T-helper 1 cell (primary cell): ENCODE measurements at places on chromosomes 3 and 15.

DNA sequence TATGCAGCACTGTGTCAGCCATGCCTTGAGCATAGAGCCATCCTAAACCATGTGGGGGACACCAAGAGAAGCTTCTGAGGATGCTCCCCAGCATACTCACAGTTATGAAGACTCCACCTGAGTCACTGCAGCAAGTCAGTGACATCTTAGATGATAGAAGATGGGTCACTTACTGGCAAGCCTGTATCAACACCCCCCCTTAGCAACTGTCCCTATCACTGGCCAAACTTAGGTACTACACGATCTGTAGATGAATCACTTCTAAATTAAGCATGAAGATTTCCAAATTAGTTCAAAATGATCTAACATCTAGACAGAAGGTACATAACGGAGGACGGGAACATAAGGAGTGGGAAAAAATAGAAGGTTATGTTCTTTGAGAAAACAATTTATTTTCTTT is 13.2 kb upstream of the LMCD1 start:
- DNase-seq: no peak

DNA sequence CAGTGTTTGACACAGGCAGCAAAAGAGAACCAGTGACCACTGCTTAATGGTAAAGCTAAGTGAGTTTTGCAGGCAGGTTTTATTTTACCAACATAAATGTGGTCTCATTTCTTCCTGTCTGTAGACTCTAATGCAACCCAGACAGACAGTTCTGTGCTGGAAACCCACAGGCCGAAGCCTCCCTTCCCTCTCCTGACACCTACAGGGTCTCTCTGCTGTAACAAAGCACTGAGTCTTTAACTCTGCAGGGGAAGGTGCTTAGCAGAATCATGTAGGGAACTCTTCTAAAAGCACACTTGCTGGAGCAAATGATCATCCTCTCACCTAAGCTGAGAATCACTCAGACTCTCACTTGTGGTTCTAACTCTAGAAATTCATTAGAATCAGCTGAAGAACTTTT is 200.3 kb downstream of the KBTBD8 start:
- no peak for DNase-seq

GRCh38 chr3:21839592-21839991 is 88.6 kb upstream of the ZNF385D start:
- no peak for DNase-seq

DNA sequence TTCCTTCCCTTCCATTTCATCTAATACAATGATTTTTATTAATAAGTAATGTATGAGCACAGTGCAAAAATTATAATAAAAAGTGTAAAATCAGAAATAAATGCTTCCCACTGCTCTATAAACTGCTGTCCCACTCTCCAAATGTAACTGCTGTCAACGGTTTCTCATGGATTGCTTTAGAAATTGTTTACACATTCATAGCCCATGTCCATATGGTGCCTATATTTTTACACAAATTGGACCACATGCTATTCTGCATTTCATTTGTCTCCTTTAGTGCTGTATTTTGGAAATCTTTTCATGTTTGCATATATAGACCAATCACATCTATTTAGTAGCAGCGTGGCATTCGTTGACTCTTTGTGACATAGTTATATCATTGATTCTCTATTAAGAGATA is 164.7 kb upstream of the SLCO3A1 start:
- no peak for DNase-seq

DNA sequence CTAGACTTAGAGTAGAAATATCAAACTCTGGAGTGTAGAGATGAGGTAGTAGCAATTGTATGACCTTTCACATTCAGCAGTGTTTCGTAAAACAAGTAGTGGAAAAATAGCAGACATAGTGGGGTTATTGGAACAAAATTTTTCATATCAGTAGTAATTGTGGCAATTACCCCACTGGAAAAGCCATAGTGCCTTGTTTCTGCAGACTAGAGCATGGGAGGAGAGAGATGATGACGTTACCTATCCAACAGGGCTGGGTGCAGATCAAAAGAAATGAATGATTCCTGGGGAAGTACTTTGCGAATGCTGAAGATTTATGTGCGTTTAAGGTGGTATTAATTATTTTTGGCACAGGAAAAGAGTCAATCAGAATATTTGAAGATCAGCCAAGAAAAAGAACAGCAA is 147.0 kb upstream of the LRRFIP2 start:
- peak; percentile 4 for DNase-seq

DNA sequence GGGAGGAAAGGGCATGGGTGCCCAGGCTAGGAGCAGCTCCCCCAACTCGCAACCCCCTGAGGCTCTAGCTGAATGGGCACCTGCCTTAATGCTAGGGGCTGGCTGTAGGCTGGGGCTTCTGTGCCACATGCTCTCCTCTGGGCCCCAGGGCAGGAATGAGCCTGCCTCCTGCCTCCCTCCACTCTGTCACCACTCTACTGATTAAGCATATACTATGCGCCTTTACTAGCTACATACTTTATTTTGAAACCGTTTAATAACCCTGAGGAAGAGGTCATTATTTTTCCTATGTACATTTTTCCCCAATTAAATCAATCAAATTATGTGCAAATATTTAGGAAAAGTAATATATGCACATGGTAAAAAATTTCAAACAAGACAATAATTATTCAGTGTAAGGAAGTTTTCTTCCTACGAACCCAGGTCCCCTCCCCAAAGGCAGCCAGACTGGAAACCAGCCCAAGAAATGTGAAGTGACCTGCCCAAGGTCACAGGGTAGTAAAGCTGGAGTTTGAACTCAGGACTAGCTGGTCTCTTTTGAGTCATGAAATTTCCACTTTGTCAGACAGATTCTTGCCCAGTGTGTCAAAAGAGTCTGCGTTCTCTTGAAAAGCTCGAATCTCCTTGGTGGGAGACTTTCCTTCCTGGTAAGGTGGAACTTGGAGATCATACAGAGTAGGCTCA is 122.5 kb downstream of the DNAJB8 start:
- no peak for DNase-seq

GRCh38 chr15:66766282-66767230 is 64.5 kb downstream of the SMAD6 start:
- DNase-seq: no peak

- DNase-seq: no peak
These were observed 40.3 kb downstream of the SLC6A20 start for GRCh38 chr3:45756055-45756454.

DNA sequence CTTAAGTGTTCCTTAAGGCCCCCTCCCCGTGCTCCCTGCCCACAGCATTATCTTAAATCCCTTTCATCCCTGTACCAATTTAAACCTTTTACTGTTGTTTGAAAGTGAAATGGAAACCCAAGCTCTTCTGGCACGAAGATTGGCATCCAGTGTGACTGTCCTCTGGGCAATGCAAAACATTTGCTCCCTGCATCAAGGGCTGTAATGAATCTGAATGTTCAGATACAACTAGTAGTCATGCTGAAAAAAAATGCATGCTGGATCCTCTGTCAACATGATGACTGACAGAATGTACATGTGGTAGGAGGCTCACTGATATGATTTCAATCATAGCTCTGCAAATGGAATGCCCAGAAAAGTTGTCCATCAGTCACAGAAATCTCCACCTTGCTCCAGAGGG is 8.1 kb upstream of the CDIN1 start:
- no peak for DNase-seq

- no peak for DNase-seq
These were observed 819 bp upstream of the PLXNB1 start for GRCh38 chr3:48430708-48431101.

GRCh38 chr15:55496716-55497115 is 11.3 kb downstream of the DNAAF4 start:
- DNase-seq: no peak

DNA sequence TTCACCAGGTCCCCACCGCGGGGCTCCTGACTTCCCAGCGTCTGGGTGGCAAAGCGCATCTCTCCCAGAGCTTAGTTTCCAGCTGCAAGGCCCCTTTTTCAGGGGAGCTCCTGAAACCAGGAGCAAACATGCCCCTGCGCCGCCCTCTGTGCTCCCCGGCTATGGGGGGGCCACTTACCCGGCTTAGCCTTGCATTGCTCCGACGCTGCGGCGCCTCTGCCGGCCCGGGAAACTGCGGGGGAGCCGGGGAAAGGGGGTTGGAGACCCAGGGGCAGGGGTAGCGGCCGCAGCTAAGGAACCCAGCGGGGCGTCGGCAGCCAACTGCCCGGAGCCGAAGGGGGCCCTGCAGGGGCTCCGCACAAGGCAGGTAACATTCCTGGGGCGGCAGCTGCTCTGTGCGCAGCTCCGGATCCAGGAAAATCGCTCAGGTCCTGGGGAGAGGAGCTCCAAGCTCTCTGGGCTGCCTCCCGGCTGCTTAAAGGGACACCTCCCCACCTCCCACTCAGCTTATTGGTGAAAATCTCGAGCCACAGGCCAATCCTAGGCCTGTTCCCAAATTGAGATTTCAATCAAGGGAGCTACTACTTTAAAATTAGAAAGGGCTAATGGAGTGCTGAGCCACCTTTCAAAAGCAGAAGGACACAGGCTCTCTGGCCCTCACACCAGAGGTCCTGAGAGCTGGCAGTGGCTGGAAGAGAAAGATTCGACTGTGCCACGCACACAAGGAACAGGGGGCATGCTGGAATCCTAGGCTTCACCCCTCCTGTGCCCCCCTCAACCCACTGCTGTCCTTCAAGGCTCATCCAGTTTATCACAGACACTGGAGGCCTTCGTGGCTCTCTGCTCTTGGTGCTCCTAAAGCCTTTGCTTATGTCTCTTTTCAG is 42.7 kb upstream of the PRICKLE2 start:
- DNase-seq: no peak

DNA sequence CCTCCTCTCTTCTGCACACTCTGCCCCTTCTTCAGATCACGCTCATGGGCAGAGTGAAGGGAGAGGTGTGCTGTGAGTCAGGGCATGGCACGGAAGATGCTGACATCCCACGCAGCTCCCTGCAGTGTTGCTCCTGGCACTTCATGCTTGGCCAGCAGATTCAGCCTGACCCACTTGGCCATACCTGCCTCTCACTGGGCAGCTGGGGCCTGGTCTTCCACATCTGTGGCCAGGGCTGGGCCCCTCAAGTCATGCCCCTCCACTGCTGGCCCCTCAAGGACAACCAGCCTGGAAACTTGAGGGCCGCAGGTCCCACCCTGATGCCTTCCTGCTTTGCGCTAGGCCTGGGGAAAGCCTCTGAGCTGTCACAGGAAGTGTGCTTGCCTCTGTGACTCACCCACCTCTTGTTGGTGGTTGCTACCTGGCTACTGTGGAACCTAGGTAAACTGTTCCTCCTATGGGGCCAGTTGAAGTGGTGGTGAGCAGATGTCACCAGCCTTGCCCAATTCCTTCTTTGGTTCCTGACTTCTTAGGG is 48.7 kb downstream of the BSN start:
- no peak for DNase-seq

GRCh38 chr3:129827765-129828164 is 65.7 kb downstream of the TMCC1 start:
- peak; percentile 10 for DNase-seq

DNA sequence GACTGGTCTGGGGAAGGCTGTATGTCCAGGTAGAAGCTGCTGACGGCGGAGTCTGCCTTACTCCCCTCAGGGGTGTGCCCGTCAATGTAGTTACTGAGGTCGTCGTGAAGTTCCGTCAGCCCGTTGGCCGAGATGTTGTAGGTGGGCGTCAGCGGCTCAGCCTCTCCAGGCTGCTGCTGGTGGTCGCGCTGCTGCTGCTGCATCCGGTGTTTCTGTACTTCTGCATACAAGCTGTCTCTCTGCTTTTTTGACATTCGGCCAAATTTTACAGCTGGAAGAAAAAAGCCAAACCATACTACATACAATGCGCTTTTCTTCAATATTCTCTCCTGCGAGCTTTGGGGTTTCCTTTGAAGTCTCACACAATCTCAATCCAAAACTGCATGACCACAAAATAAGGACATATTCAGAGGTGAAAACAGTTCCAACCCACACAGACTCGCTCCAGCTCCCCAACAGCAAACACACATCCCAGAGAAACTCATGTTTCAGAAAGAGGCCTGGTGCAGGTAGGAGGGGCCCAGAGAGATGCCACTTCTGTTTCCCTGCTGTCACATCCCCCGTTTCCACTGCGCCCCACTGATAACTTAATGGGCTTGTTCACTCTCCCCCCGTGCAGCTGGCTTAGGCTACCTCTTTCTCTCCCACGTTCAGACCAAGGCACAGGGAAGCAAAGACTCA is 32.5 kb upstream of the ICE2 start:
- no peak for DNase-seq

DNA sequence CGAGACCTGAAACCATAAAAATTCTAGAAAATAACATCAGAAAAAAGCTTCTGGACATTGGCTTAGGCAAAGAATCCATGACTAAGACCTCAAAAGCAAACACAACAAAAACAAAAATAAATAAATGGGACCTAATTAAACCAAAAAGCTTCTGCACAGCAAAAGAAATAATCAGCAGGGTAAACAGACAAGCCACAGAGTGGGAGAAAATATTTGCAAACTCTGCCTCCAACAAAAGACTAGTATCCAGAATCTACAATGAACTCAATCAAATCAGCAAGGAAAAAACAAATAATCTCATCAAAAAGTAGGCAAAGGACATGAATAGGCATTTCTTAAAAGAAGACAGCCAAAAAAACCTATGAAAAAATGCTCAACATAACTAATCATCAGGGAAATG is 59.6 kb downstream of the DNAH12 start:
- DNase-seq: no peak

GRCh38 chr3:183449391-183449790 is 21.0 kb upstream of the MCF2L2 start:
- no peak for DNase-seq

DNA sequence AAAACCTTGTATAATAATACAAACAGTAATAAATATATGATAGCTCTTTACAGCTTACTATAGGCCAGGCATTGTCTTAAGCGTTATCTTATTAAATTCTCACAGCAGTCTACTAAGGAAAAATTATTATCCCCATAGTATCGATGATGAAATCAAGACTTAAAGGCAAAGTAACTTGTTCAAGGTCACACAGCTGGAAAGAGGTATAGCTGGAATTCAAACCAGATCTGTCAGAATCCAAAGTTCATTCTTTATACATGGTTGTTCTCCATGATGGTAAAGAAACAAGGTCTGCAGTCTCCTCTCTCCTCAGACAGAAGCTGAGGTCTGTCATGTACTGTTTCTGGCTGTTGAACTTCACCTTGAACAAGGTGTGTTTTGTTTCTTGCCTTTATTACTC is 15.4 kb upstream of the SLC22A13 start:
- no peak for DNase-seq

GRCh38 chr3:144942093-144942837 is 970.6 kb downstream of the DIPK2A start:
- no peak for DNase-seq

- DNase-seq: no peak
These were observed 130.6 kb downstream of the LRIG1 start for GRCh38 chr3:66370179-66370578.

- no peak for DNase-seq
These were observed 134.2 kb upstream of the LIPC start for GRCh38 chr15:58297639-58298038.

- DNase-seq: no peak
These were observed 56.9 kb upstream of the SLCO2A1 start for GRCh38 chr3:134086616-134087015.

- no peak for DNase-seq
These were observed 368.0 kb downstream of the NAALADL2 start for GRCh38 chr3:175227126-175227525.

DNA sequence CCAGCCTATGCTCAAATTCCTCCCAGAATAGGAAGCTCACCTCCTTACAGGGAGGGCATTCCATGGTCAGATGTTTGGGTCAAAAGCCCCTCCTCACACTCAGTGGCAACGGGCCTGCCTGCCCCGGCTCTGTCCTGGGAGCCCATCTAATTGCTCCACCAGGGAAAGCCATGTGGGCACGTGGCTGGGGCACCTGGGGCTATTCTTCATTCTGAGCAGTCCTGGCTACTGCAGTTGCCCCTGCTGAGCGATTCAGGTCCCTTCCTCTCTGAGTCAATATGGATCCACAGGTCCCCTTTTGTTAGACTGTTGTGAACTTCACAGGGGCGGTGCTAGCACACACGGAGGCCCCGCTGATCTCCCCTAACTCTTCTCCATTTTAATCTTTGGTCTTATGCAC is 39.4 kb downstream of the TPRA1 start:
- DNase-seq: no peak
